ENCODE measurements at places on chromosomes 7 and 10.

- DNase-seq: no peak
Observed at GRCh38 chr10:43674553-43675210, 26.0 kb upstream of the ZNF32 start.

DNA sequence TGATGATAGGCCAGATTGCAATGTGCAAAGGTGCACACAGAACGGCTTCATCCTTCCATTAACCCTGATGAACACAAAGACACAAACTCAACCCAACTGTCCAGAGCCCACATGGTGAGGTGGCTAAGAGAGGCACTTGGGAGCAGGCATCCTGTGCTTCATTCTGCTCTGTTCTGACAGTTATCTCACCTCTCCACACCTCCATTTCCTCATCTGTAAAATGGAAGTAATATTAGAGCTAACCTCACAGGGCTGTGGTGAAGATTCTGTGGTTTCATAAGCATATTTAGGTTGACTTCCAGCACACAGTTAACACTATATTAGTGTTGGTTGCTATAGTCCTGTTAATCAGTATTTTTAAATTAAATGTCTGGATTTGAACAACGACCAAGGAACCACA, 126.3 kb downstream of the TAX1BP1 start:
- DNase-seq: no peak

- DNase-seq: peak; percentile 38
Observed at GRCh38 chr10:79336739-79337138, 10.5 kb upstream of the PPIF start.

DNA sequence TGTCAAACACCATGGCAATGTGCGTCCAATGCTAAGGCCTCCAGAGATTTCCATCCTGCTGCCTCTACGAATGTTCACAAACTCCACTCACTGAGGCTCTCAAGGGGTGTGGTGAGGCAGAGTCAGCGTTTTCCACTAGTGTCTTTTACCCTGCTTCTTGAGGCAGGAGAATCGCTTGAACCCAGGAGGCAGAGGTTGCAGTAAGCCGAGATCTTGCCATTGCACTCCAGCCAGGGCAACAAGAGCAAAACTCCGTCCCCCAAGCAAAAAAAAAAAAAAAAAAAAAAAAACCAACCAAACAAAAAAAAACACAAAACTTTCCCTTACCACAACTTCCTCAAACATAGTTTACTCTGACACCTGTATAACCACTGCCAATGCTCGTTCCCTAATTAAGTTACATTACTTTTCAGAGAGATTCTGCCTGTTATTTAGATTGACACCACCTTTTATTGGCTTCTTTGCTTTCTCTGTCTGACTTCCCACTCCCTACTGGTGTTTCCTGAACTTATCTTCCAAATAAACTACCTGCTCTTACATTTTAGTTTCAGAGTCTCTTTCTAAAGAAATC, 102.1 kb upstream of the ZNF746 start:
- DNase-seq: no peak

DNA sequence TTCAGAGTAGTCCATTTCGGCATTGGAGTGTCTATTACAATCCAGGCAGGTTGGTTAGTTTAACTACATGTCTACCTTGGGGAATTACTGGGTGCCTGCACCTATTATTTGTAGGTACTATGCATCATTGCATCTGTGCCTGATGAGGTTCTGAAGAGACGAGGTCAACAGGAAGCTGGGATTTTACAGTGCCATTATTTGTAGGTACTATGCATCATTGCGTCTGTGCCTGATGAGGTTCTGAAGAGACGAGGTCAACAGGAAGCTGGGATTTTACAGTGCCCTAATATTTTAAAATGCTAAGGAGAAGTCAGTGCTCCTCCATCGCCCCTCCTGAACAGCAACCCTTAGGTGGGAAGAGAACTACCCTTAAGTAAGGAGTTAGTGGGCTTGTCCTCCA, 41.7 kb downstream of the NPY start:
- DNase-seq: no peak

- no peak for DNase-seq
Observed at GRCh38 chr7:128383776-128384175, 22.3 kb upstream of the PRRT4 start.

- no peak for DNase-seq
Observed at GRCh38 chr10:43594944-43595589, 11.2 kb upstream of the ZNF485 start.

DNA sequence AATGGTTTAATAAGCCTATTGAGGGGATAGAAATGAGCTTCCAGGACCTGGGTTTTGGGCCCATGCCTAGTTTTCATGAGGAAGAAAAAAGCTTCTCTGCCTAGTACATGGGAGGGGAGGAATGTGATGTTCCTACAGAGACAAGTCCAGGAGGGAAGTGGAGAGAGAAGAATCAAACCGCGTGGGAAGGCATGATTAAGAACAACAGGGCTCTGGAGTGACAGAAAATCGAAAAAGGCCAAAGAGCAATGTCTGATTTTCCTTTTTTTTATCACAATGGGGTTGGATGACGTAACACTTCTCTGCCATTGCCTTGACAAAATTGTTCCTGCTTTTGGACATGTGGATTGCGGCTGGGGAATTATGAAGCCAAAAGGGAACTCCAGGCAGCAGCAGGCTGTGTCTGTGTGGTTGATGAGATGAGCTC, 258.6 kb downstream of the CXCL12 start:
- DNase-seq: no peak

DNA sequence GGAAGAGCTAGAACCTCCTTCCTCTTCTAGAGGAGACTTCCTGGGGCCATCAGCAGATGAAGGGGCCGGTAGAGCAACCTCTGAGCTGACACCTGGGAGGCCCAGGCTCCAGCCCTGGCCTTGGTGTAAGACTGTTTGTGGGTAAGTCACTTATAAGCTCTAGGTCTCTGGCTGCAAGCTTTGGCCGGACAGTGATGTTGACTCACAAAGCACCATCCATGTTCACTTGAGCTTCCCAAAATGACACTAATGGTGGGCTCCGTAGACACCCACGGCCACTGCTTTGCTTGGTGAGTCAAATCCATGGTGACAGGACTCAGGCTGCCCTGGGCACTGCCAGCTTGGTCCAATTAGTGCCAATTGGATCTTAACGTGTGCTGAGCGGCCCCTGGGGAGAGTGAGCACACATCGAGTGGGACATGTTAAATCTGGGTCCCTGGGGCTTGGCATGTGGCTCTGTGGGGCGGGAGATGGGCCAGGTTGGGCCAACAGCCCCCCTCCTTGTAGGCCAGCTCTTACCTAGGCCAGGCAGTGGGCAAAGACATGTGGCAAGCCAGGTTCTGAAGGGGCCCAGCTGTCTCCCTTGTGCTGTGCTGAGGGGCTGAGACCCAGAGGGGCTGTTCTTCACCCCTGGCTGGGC, 16.7 kb downstream of the NEURL1 start:
- DNase-seq: no peak

- DNase-seq: no peak
Observed at GRCh38 chr10:133458021-133458709, 4.4 kb downstream of the SCART1 start.

GRCh38 chr10:123781956-123782500, 109.6 kb downstream of the CPXM2 start:
- no peak for DNase-seq

DNA sequence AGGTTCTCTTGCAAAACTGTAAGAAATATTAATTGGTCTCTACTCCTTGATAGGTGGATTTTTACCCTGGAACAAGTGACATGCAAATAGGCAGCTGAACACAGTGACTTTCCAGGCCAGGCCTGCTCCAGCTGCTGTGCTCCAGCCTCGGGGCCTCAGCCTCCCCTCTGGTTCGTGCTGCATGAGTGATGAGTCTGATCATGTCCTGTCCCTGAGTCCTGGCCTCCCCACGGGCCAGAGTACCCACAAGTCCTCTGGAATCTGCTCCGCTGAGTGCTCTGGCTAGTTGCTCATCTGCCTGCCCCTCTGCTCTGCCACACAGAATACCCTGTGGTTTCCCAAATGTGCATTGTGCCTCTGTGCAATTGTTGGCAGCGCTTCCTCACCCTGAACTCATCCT, 80.1 kb upstream of the PDZD8 start:
- no peak for DNase-seq

- DNase-seq: no peak
Observed at GRCh38 chr10:99534939-99535763, 2.4 kb downstream of the NKX2-3 start.

DNA sequence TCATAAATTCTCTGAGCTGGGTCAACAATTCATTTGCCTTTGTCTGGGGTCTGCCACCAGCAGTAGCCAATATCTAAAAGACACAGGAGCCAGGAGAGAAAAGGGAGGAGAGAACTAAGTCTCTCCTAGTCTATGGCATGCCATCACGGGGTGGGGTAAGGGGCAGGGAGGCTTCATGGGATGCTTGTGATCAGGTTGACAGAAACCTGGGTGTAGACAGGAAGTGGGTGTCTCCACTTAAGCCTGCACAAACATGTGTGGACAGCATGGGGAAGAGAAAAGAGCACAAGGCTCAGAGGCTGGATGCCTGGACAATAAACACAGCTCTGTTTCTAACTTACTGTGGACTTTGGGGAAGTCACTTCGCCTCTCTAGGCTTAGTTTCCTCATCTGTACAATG, 11.5 kb upstream of the C10orf53 start:
- no peak for DNase-seq

GRCh38 chr7:101180130-101180755, at the start of gene NAT16:
Gene NAT16, minus strand, starts transcription at chr7:101180293. Its CDS starts 5,486 bp downstream, at chr7:101174807.
- no peak for DNase-seq

GRCh38 chr7:95104739-95105138, 197.3 kb downstream of the PPP1R9A start:
- DNase-seq: no peak

GRCh38 chr10:5545778-5546710, 21.3 kb downstream of the CALML3 start:
- no peak for DNase-seq

- DNase-seq: peak; percentile 13
Observed at GRCh38 chr7:104272767-104273384, 55.5 kb upstream of the LHFPL3 start.

DNA sequence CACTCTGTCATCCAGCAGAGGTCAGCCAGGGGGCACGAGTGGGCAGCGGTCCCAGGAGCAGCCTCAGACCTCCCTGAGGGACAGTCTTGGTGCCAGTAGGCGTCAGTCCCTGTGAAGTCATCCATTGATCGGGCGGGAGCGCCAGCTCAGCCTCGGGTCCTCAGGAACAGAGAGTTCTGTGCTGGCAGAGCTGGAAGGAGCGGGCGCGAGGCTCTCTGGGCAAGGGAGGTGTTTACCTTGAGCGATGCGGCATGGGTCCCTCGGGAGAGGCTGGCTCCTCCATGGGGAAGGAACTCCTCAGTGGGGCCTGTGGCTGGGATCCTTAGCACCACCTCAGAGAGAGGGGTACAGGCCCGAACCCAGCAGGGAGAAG, 101.1 kb upstream of the PPIF start:
- DNase-seq: no peak

DNA sequence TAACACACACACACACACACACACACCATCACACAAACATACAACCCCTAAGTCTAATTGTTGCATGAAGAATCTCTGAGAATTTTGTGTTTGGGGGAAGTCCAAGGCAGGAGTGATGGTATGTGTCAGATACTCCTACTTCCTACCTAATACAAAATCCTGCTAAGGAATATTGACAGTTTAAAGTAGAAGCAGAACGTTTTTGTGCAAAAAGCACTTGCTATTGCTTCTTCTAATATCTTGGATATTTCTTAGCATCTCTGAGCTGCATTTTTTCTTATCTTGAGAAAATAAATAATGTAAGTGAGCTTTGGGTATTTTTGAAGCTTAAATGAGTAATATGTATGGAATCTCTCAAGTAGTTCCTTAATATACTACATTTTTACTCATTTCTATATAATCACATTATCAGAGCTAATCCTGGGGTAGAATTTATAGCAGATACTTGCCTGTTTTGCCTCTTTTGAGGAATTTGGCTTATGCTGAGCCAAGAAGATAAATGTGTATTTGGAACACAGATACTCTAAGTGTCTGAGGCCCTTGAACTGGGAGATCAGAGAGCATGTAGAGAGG, 212.3 kb downstream of the DKK1 start:
- DNase-seq: no peak

DNA sequence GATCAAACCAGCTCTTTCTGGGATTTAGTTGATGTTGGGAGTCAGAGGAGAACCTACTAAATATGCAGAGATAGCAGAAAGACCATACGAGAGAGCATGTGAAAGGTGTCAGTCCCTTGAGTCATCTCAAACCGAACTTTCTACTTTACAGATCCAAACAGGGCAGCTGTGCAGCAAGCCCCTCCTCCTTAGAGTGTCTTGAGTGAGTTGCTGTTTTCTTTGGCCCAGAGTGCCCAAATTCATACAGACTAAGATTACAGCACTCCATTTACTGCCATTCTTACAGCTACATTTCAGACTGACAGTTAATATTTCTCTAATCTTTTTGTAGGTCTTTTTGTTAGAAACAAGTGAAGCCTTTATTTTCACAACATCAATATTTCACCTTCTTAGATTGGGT, 53.4 kb downstream of the NRCAM start:
- DNase-seq: no peak

DNA sequence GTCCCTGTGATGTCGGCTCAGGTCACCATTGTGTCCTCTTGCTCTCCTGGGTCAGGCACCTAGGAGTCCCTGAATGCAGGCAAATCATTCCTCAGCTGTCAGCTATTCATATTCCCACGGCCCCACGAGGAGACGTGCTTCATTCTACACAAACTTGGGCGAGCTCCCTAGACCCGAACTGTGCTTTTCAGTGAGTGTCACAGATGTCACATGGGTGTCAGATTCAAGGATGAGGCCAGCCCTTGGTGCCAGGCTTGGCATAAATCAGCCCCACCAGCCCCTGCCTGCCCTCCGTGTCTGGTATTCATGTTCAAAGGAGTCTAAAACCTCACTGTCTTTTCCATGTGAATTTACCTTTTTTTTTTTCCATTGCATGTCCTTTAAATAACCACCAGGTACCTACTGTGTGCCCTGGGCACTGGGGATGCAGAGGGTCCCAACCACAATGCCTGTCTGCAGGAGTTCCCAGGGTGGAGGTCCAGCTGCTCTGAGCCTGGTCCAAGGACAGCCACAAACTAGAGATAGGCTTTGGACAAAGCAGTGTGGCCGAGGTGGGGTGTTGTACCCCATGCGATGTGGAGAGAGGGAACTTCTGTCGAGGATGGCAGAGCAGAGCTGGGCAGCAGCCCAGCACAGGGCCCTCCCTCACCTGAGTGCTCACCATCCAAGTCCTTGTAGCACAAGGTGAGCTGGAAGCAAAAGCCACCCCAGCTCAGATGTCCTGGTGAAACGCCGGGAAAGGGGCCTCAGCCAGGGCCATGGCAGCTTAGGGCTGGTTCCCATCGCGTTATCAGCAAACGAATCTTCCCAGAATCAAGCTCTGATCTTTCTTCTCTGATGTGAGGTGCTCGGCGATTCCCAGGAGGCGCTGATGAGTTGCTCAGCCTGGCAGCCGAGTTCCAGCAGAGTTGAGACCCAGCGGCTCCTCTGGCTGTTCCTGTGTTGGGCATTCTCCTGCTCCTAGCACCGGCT, 611.9 kb downstream of the PTPRN2 start:
- DNase-seq: no peak

- no peak for DNase-seq
Observed at GRCh38 chr10:30662814-30663213, 33.3 kb upstream of the LYZL2 start.

DNA sequence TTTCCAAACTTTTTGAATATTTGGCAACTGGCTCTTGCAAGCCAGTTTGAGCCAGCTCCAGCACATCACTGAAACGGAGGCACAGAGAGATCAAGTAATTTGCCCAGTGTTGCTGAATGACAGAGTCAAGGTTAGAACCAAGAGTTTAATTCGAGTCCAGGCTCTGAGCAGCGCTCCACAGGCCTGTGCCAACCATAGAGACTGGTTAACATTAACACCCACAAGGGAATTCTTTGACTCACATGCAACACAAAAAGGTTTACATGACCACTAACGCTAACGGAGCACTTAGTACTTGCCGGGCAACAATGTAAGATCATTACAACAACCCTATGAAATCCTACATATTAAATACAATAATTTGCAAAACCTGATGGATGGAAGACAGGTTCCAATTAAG, 1.5 kb downstream of the RGS10 start:
- DNase-seq: no peak

Data from SK-N-DZ (cell line).